ENCODE measurements at places on chromosomes 3 and 15.

DNA sequence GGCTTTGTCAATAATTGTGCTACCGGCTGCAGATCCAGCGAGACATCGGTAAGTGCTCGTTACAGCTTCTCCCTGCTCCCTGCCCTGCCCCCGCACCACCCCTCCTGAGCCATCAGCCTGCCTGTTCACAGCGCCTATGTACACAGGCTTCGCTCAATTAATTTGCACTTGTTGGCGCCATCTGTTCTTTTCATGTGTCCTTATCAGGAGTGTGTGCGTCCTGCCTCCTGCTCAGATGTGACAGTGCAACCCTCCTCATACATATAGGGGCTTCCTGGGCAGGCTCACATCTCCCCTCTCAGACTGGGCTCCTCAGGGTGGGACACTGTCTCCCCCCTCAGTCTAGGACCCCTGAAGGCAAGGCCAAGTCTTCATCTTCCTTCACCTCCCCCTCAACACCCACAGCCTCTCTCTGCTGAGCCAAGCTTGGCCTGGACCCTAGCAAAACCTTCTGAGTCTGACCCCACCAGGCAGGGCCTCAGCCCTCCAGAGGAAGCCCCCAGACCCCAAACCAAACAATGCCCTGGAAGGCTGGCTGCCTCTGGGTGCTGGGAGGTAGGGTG, 54.9 kb downstream of the CYP11A1 start:
- no peak for DNase-seq

GRCh38 chr3:64848127-64848800, 160.5 kb upstream of the ADAMTS9 start:
- DNase-seq = no peak

- no peak for DNase-seq
Observed at GRCh38 chr3:178456621-178457285, 79.5 kb upstream of the KCNMB2 start.

DNA sequence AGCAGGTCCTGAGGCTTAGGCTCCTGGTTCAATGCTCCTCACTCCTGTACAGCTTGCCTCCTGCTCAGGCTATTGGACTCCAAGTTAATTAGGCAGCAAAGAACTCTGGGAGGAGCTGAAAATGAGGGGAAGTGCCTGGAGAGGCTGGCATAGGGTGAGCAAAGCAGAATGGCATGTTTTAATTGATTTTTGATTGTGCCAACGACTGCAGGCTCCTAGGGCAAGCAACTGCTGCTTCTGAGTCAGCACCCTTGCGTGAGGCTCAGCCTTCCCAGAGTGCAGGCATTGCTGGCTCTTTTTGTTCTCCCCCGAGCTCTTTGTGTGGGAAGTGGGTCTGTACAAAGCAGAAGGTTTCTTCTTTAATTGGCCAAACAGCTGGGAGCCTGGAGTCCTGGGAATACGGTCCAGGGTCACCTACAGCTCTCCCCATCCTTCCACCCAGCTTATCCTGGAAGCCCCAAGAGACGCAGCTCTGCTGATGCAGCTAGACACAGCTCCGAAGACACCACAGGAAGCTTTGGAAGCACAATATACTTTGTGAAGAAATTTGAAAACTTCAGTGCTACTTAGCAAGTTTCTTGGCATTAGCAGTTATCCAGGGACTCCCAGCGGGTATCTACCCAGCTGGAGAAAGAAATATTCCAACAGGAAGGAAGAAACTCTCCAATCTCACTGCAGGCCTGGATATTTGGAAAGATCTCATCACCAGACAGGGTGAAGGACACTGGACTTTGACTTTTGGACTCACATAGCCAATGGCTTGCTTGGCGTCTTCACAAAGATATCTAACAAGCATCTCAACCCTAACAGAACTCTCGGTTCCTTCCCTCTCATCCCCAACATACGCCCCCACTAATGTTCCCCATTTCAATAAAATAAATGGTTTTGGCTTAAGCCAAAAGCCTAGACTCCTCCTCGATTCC, 76.8 kb downstream of the BDH1 start:
- DNase-seq = no peak

DNA sequence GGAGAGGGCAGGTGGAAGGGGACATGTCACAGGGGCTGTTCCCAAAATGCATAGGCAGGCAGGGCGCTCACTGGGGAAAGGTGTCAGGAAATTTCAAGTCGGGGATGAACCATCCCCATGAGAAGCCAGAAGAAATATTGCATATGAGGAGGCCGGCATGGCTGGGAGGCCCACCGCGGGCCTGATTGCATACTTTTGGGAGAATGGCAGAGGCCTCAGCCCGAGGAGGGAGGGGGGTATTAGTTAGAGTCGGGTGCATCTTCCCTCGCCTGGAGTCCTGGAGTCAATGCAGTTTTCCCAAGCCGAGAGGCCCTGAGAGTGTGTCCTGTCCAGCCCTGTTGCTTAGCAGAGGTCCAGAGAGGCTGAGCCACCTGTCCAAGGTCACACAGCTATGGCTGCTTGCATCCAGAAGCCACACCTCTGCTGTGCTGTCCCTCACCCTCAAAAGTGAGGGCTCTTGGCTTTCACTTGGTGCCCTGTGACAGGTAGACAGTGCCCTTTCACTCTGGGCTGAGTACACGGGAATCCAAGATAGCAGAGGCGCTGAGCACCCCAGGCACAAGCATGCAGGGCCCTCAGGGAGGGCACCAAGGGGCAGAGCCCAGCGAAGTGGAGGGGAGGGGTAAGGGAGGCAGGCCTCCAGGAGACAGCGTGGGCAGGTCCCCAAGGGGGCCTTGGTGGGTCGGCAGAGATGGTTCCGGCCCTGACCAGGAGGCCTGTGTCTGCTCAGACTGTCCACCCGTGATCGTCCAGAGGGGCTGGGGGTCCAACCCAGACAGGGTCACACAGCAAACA, 48.5 kb downstream of the GRIP2 start:
- DNase-seq = no peak

- no peak for DNase-seq
Observed at GRCh38 chr3:172204716-172205115, 165.3 kb downstream of the FNDC3B start.

- no peak for DNase-seq
Observed at GRCh38 chr15:89837134-89837829, 22.6 kb upstream of the ANPEP start.

DNA sequence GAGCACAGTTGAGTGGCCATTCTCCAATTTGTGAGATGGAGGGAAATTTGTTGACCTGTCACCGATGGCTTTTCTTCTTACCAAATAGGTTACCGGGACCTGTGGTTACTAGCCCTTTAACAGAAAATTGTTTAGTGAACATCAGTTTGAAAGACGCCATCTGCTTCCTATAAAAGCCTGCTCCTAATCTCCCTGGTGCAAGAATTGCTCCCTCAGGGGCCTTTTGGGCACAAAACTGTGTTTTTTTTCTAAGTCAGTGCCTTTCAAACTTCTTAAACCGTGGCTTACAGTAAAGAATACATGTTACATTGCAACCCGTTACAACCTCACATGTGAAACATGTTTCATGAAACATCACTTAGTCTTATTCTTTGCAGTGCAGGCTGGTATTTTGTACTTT, 15.0 kb downstream of the CACNA2D3 start:
- no peak for DNase-seq

- no peak for DNase-seq
Observed at GRCh38 chr3:161823910-161824309, 327.3 kb downstream of the OTOL1 start.

GRCh38 chr3:172148702-172149565, 109.6 kb downstream of the FNDC3B start:
- DNase-seq = no peak

GRCh38 chr3:126938520-126939337, 44.2 kb upstream of the PLXNA1 start:
- no peak for DNase-seq

DNA sequence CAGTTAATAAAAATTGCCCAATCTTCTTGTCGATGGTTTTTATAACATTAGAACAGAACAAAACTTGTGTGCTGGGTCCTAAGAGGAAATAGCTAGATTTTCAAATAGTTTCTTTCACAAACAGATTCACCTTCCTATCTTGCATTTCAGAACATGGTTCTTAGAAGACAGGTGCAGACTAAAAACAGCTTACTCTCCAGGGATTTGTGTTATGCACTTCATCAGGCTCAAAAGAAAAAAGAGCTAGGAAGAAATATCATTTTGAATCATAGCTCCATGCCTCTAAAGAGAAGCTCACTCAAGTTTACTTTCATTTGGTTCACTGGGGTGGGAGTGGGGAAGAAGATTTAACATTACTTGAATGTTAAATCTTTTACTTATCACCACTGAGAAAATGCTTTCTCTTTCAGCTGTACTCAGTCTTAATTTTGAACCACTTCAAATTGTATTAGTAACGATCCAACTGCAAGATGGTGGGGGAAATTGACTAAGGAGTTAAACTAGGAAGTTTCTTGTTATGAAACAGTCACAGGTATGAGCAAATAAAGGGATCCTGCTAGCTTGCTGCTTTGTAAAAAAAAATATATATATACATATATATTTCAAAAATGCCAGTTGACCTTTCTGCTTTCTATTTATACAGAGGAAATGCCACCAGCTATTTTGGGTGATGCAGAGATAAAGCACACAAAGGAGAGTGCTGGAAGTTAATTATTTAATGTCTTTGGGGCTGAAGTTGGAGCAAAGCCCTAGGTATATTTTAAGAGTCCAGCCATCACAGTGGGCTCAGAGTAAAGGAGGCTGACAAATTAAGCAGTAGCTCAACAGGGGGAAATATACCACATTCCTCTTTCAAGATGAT, 28.3 kb upstream of the NUDT16 start:
- DNase-seq = no peak

DNA sequence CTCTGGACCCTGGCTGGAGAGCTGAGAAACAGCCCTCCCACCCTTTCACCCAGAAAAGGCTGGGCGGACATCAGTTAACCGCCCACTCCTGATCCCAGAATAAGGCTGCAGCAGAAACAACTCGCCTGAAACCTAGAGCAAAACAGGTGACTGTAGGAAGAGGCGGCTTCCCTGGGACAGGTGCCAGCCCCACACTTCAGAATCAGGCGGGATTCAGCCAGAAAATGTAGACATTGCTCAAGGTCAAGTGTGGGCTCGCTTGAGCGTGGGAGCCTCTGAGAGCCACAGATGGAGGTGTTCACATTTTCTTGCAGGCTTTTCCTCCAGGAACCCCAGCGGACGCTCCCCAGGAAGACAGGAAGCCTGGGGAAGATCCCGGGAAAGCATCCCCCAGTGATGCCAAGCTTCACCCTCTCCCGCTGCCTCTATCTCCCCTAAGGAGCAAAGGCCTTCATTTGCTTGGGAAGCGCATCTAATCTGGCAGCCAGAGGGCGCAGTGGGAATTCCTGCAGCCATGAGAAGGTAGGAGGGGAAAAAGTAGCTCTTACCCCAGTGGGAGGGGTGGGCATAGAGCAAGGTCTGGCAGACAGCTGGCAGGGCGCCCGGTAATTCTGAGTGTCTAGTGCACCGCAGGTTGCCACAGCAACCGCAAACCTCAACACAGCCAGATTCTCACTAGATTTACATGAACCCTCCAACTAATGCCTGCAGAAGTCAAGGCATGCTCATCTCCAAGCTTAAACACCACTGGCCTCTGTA, 77.7 kb downstream of the OCA2 start:
- peak; percentile 77 for DNase-seq

DNA sequence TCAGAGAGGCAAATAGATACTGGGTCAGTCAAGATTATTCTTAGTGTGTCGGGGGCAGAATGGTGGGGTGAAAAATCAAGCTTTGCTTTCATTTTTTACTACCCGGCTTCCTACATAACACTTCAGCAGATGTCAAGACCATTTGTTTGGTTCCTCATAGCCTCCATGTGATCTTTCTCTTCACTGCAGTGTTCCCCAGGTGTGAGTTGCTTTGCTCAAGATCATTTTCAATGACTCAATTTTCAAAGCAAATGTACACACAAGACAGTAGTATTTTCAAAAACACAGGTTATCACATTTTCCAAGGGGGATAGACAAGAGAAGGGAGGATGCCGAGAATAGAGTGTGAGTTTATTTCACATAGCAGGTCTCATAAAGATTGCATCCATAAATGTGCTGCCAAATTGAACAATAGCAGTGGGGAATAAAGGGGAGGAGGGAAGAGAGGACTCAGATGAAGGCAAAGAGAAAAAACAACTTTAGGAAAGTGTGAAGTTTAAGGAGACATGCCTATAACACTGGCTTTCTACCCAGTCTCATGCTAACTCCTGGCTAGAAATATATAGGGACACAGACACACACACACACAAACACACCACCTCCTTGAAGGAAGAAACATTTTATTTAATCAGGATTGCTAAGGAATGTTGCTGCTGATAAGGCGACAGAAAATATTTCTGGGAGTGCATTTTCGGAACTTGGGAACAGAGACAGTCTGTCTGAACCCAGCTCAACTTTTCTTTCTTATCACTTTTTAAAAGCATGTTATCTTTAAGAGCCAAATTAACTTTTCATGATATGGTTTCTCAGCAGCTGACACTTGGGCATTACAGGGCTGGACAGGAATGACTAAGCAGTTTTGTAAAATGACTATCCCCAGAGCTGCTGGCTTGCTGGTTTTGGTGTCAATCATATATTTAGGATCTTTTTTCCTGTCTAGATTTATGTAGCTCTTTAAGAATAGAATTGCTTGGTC, 402.4 kb downstream of the RBMS3 start:
- DNase-seq = no peak

DNA sequence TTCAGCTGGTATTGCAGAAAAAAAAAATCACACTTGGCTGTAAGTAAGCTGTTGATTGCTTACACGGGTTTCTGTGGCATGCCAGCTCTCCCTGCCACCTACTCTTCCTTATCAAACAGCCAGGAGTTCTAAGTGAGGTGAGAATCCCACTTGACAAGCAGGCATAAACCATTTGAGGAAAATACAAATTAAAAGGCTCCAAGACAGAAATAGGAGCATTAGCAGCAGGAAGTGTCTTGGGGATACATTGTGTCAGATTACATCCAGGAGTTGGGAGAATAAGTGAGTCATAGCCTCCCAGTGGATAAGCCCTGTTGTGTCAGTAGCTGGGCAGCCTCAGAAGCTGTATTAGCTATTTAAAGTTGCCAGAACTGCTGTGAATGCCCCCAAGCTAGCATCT, 256.0 kb downstream of the CNTN4 start:
- DNase-seq = peak; percentile 7

DNA sequence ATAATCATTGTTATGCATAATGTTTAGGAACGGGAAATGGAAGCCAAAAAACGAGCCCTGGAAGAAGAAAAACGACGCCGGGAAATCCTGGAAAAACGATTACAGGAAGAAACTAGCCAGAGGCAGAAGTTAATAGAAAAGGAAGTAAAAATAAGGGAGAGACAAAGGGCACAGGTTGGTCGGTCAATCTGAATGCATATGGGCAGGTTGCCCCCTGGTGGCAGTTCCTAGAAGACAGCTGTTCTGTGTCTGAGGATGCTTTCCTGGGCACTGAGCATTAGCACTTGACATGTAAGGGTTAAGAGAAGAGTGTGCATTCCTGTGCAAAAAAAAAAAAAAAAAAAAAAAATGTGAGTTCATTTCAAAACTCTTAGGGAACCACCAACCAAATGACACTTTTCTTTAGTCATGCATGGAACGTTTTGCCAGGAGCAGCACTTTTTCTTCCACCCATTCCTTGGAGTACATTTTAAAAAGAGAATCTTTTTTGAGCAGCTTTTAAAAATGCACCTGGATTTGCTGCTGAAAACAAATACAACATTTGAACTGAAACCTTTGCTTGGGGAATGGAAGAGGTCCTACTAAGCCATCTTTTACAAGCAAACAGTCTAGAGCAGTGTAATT, 11.1 kb upstream of the ABHD10 start:
- peak; percentile 52 for DNase-seq

GRCh38 chr3:187880441-187880840, 135.2 kb upstream of the BCL6 start:
- no peak for DNase-seq

GRCh38 chr3:164418414-164418813, 659.9 kb downstream of the SI start:
- no peak for DNase-seq

GRCh38 chr3:125594125-125594524, 1.2 kb downstream of the OSBPL11 start:
- DNase-seq = no peak

GRCh38 chr3:122689587-122689986, 8.9 kb downstream of the PARP14 start:
- DNase-seq = no peak
